ENCODE measurements at places on chromosomes 4 and X.

GRCh38 chr4:19381068-19381467 is 870.6 kb upstream of the SLIT2 start:
- peak; percentile 32 for DNase-seq

GRCh38 chr4:75345423-75345822 is 168.8 kb downstream of the RCHY1 start:
- DNase-seq: no peak

- no peak for DNase-seq
These were observed 114.2 kb downstream of the ZNF827 start for GRCh38 chr4:145824463-145824862.

GRCh38 chrX:97447306-97447705 is 563.6 kb downstream of the RPA4 start:
- DNase-seq: no peak

DNA sequence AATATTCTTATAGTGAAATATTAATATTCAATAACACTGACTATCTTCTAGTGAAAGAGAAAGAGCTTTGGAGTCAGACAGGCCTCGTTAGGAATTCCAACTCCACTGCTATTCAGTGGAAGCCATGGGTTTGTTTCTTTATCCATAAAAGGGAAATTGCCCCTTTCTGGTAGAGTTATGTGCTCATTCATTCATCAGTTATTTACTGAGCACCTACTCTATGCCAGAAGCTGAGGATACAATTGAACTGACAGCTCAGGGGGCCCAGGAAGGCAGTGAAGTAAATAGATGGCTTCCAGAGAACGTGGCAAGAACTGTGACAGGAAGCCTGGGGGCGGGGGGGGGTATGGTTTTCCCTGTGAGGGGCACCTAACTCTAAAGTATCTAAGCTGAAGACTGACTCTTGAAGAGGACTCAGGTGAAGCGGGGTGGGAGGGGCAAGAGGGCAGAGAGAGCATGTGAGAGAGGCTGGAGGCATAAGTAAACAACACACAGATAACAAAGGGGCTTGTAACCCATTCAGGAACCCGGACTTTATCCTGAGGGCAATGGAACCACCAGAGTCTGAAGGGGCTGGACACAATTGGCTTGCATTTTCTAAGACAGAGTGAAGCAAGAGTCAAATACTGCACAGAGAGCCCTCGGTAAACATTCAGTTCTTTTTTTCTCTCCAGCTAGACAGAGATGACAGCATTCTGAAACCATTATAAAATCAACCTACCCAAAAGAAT is 20.3 kb downstream of the ANXA5 start:
- DNase-seq: no peak

DNA sequence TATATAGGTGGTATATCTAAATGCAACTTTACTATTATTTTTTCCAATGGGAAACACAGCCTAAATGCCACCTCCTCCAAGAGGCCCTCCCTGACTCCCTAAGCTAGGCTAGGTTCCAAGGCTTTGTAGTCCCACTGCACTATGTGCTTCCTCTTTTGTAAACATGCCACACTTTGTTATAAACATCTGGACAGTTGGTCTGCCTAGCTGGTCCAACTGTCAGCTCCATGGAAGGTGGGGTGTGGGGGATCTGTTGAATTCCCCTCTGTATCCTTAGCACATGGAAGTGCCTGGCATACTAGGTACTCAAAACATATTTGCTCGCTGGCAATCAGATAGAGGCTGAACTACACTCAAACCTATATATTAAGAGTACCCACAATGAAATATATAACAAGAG is 63.4 kb downstream of the SLC9A7 start:
- DNase-seq: no peak

- DNase-seq: no peak
These were observed 2.1 kb upstream of the DHRSX start for GRCh38 chrX:2502668-2503519.

GRCh38 chrX:135740681-135741149 is 27.3 kb downstream of the CT45A1 start:
- peak; percentile 26 for DNase-seq

DNA sequence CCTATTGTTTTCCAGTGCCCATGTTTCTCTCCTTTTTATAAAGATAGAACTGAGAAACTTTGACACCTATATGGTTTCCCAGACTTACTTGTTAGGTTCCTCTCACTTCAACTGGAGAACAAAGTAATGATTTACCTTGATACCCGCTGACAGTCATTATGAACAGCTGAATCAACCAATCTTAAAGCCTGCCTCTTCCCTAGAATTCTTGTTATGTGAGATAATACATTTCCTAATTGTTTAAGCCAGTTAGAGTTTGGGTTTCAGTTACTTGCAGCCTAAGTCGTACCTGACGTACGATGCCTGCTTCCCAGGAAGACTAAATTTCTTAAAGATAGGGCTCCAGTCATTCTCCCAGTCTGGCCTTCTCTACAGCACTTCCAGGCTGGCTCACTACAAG is 97.3 kb downstream of the SHROOM4 start:
- DNase-seq: no peak

DNA sequence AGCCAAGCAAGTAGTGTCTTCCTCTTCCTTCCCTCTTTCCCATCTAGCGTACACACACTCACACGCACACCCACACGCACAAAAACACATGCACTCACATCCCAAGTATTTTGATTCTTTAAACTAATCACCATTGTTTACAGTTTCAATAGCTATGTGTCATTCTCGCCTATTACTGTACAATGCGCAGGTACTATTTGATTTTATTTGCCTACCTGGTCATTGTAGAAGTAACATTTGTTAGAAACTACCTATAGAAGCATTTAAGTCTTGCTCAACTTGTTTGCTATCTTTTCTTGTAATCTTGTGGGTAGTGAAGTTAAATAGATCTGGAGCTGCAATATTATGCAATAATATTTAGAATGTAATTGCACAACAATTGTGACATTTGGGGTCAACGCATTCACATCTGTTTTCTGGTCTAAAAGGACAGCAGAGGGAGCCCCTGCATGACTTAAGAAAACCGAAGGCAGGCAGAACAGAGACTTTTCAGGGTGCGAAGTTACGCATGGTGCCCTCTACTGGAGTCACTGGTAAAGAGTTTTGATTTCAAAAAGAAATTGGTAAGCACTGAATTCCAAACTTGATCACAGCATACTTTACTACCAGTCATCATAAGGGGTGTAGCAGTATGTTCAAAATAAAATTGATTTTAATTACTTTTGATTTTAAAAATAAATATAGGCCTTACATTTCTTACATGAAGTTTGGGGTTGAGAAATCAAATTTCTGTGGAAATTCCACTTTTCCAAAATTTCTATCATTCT is 503.3 kb upstream of the FAM241A start:
- DNase-seq: peak; percentile 75

DNA sequence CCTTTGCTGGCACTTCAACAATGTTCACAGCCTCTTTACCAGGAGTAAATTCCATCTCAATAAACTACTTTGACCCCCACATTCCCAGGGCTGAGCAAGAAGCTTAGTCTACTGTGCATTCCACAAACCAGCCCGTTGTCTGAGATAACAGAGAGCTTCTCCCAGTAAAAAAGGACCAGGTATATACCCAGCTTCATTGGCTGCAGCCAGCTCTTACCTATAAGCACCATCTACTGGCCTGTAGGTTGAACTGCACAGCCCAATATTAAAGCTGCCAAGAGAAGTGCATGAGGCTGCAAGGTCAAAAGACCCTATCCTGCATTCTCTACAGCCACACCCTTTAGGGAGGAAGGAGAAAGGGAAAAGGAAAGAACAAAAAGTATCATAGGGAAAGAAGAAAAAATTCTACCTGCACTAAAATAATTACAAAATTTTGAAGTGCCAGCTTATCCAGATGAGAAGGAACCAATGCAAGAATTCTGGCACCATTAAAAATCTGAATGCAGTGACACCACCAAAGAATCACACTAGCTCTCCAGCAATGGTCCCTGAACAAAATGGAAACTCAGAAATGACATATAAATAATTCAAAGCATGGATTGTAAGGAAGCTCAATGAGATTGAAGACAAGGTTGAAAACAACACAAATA is 45.7 kb upstream of the INTU start:
- DNase-seq: peak; percentile 50

DNA sequence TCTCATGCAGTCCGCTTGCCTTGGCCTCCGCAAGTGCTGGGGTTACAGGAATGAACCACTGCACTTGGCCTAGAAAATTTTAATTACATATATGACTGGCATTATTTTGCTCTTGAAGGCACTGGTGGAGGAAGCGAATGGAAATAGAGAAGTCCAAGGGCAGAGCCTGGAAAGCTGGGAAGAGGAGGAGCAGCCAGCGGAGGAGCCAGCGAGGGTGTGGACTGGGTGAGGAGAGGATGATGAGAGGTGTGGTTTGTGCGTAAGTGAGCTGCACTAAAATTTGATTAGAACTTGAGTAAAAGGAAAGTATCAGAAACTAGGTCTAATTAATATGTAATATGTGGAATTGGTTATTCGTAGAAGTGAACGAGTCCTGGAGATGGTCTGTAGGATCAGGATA is 13.3 kb downstream of the KIAA0232 start:
- DNase-seq: no peak

DNA sequence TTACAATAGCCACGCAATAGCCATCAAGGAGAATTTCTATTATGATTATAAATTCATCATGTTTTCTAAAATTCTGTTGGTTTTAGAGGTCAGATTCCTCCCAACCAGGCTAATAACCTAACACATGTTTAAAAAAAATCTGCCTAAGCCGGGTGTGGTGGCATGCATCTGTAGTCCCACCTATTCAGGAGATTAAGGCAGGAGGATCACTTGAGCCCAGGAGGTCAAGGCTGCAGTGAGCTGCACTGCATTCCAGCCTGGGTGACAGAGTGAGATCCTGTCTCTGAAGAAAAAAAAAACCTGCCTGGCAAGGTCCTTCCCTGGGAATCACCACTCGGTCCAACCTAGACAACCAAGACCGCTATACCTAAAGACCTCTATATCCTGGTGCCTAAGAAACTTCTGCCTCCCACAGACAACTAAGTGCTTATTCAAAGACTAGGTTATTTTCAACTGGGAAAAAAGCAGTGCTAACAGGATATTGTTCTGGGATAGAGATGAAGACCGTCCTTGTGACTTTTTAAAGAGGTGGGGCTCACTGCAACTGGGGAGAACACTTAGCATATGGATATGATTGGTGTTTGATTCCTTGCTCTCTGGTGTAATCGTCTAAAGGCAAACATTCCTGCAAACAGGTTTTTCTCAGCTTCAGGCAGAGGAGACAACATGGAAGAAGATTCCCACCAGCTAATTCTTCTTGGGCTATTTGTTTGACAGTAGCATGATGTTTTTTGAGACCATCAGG is 18.2 kb downstream of the ATP1B4 start:
- no peak for DNase-seq

DNA sequence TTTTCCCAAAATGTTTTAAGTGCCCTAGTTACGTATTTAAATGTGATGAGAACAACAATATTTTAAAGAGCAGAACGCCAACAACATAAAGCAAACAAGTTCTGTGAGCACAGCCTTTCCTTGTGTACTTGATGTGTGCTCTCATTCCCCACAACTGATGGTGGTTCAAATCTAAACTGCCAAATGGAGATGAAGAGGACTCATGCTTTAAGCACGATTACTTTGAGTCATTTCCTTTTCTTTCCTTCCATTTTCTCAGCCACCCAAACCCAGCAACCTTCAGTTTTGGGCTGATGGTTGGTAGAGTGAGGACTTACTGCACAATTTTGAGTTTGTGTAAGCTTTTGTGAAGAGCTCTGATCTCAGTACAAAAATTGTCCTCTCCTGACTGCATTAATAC is 1.7 kb downstream of the NSD2 start:
- peak; percentile 79 for DNase-seq

DNA sequence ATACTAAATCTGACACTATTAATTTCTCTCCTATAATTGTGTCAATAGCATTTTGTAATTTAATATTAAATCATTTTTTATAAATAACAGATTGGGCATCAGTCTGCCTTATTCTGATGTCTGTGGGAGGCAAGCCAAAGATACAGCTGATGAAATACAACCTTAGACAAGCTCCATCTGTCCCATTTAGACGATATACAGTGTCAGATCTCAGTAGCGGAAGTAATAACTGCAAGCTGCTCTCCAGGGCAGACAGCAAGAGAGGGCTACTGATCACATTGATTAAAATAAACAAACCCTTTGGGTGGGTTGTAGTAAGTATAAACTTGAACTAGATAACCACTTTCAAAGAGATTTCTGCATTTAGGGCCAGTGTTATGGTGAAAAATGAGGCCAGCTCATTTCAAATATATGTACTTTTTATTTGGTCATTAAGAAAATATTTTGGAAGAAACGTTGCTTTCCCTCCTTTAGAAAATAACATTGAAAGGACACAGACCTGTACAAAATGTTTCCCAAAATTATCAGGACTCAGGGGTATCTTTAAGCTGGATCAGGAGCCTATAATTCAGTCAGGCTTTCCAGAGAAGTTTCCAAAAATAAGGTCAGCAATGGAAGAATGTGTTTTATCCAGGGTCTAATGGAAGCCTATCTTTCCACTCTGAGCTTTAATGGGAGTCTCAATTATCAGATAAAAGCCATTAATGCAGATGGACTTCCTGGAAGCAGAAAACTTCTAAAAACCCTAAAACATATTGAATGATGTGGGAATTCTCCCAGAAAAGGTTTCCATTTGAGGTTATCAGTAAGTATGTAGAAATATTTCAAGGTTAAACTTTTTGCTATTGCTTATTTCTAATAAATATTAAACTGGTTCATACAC is 1028.8 kb upstream of the IGFBP7 start:
- DNase-seq: no peak

DNA sequence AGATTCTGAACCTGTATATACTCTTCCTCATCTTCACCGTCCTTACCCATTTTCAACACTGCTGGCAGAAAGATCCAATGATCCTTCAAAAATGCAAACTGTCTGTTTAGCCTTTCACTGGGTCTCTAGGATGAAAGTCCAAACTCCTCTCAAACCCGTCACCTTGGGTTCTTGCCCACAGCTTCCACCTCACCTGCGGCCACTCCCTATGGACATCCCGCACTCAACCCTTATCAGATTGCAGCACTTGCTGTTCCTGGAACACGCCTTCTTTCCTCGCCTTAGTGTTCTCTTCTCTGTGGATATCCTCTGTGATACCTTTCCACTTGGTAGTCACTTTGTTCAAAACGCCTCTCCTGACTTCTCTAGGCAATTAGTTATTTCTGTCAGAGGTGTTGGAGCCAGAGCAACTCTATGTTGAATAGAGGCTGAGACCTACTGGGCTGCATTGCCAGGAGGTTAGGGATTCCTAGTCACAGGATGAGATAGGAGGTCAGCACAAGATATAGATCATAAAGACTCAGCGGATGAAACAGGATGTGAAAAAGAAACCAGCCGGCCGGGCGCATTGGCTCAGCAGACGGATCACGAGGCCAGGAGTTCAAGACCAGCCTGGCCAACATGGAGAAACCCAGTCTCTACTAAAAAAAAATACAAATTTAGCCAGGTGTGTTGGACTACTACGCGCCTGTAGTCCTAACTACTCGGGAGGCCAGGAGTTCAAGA is 4.2 kb upstream of the NOCT start:
- DNase-seq: no peak

- DNase-seq: no peak
These were observed 5.2 kb upstream of the EFNB1 start for GRCh38 chrX:68823413-68824151.

- no peak for DNase-seq
These were observed 113.0 kb upstream of the TLR3 start for GRCh38 chr4:185955826-185956543.

GRCh38 chrX:77087529-77088169 is 359.5 kb upstream of the FGF16 start:
- DNase-seq: peak; percentile 1
